Stimulated activated CD4-positive, alpha-beta T cell treated with anti-CD3 and anti-CD28 coated beads, Interleukin-1b, Interleukin-23, amount 100 ng/mL, for 1 hour (primary cell): ENCODE measurements at places on chromosomes 3 and 15.
A peak's percentile ranks its signal among the peaks of the same experiment; 100 is the strongest.

DNA sequence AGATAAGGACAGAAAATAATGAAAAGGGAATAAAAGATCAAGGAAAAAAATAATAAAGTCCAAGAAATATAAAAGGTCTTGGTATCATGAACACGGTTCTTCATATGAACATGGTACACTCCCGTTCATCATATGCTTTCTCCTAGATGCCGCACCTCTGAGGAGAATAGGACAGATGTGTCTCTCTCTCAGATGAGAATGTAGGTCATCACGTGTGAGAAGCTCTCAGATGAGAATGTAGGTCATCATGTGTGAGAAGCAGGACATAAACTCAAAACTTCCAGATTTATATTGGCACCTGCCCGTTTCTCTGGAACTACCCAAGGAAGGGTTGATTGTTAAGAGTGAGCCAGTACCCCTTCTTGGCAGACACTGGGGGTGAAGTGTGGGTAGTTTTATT lies 29.9 kb upstream of the IQCF6 start:
- no peak for DNase-seq

DNA sequence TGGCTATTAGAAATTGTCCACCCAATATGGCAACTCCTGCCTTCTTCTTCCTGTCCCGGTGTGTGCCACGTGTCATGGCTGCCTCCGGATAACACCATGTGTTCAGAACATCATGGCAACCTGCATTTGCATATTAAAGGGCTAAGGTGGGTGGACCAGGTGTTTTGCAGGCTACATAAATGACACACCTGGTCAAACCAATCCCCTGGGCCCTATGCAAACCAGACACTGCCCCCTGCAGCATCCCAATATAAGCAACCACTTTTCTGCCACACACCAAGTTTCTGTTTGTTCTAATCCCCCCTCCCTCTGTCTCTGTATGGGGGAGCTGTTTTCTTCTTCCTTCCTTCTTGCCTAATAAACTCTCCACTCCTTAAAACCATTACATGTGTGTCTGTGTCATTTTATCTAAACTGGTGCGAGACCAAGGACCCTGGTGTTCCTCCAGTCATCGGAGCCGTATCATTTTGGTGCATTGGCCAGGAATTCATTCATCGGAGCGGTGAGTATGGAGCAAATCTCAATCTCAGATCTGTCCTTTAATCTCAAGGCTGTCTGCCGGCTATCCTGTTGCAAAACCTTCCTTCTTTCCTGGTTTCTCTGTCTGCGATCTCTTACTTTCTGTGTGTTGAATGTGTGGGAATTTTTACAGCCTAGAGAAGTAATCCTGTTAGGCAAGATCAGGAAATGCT lies 44.5 kb downstream of the NCEH1 start:
- DNase-seq = no peak

DNA sequence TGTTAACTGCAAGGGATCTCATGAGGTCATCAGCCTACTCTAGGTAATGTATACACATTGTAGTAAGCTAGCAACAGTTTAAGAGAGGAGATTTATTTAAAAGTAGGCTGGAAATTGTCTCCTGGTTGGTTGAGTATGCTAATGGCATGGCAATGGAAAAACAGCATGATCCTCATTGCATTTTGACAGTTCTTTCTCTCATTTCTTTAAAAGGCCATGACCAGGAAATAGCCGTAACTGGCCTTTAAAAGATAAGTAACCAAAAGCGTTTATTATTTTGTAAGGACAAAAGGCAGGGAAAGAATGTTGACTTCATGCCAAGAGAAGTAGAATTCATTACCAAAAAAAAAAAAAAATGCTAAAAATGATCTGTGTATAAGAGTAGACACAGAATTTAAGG lies 310.3 kb downstream of the FGF12 start:
- no peak for DNase-seq

DNA sequence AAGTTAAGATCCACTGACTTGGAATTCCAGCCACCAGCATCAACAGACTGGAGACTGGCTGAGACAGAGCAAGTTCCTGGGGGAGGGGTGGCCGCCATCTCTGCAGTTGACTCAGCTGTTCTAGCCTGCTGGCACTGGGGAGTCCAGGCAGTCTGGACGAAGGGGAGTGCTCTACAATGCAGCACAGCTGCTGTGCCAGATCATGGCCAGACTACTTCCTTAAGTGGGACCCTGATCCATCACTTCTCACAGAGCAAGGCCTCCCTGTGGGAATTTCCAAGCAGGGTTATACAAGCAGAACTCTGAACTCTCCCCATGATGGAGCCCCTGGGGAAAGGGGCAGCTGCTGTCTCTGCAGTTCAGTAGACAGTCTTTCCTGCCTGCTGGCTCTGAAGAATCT lies 35.2 kb downstream of the PYGO1 start:
- DNase-seq = no peak

GRCh38 chr3:126212620-126213378 lies 32.4 kb upstream of the ALDH1L1 start:
- DNase-seq = no peak

GRCh38 chr3:108420926-108421325 lies 89.5 kb downstream of the MYH15 start:
- no peak for DNase-seq

GRCh38 chr3:162670181-162670580 lies 1173.6 kb downstream of the OTOL1 start:
- no peak for DNase-seq

- no peak for DNase-seq
Observed at GRCh38 chr15:23869396-23869795, 182.3 kb upstream of the NDN start.

DNA sequence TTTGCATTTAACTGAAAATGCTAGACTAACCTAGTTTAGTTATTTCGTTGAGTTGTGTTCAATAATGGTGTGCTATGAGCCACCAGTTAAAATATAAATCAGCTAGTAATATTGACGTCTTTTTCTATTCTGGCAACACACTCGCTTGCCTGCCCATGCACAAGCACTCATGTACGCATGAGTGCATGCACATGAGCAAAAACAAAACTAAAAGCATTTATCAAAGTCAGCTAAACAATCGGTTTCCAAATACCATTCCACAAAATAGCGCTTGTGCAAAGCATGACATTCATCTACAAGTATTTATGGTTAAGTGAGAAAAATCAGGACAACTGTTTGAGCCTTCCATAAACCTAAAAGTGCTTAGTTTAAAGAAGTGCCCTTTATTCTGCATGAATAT lies 13.1 kb upstream of the SAMMSON start:
- DNase-seq = no peak

- no peak for DNase-seq
Observed at GRCh38 chr15:36178303-36178633, 401.2 kb upstream of the CDIN1 start.

- no peak for DNase-seq
Observed at GRCh38 chr3:158970006-158970405, 168.2 kb downstream of the MFSD1 start.

DNA sequence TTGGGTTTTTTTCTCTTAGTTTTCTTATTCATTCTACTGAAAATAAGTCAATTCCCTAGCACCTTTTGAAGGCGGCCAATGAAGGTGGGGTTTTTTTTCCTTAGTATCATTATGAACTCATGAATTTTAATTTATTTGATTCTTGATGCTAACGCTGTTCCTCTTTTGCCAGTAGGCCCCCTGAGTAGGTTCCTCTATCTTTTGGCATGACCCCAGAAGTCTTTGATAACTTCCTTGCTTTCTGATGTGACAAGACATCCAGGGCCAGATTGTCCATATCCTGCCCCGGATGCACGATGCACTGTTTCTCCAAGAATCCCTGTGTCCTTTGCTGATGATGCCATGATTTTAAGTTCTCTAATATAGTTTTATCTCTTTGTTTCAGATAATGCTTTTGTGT lies 20.6 kb downstream of the LRRK1 start:
- DNase-seq = no peak

GRCh38 chr3:126679318-126679751 lies 24.4 kb upstream of the TXNRD3 start:
- DNase-seq = peak; percentile 45

GRCh38 chr3:143538577-143538981 lies 309.7 kb downstream of the SLC9A9 start:
- DNase-seq = no peak

- no peak for DNase-seq
Observed at GRCh38 chr3:26099692-26100091, 309.8 kb downstream of the OXSM start.

- DNase-seq = no peak
Observed at GRCh38 chr3:81170298-81170697, 591.1 kb downstream of the GBE1 start.

- no peak for DNase-seq
Observed at GRCh38 chr3:177746337-177746933, 549.2 kb upstream of the TBL1XR1 start.

DNA sequence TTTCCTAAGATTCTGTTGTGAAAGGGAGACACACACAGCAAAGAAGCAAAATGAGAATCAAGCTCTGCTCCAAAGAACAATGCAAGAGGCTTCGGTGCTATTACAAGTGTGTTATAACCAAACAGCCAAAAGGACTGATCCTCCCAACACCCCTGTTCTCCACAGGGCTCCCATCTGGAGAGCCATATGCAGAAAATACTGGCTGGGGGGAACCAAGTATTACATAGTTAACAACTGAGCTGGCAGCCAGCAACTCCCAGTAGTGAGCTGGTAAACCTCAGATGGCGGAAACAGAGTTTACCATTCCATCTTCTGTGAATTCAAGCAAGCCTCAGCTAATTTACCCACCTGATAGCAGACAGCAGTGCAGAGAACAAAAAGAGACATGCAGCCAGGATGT lies 156.4 kb downstream of the NTRK3 start:
- no peak for DNase-seq

DNA sequence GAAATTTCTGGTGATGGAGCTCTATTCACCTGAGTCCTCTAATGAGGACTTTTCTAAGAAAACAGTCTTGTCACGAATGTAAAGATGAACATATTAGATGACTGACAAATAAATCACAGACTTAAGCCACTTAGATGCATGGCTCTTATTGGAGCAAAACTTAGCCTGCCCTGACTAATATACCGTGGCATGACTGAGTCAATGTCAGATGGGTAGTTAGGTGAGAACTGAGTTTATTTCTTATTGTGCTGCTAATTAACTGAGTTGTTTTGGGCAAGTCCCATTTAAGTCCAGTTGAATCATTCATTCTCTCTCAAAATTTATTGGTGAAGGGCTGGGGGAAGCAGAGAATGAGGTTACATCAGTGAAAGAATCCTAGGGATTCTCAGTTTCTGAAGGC lies 459.8 kb downstream of the MCTP2 start:
- no peak for DNase-seq

DNA sequence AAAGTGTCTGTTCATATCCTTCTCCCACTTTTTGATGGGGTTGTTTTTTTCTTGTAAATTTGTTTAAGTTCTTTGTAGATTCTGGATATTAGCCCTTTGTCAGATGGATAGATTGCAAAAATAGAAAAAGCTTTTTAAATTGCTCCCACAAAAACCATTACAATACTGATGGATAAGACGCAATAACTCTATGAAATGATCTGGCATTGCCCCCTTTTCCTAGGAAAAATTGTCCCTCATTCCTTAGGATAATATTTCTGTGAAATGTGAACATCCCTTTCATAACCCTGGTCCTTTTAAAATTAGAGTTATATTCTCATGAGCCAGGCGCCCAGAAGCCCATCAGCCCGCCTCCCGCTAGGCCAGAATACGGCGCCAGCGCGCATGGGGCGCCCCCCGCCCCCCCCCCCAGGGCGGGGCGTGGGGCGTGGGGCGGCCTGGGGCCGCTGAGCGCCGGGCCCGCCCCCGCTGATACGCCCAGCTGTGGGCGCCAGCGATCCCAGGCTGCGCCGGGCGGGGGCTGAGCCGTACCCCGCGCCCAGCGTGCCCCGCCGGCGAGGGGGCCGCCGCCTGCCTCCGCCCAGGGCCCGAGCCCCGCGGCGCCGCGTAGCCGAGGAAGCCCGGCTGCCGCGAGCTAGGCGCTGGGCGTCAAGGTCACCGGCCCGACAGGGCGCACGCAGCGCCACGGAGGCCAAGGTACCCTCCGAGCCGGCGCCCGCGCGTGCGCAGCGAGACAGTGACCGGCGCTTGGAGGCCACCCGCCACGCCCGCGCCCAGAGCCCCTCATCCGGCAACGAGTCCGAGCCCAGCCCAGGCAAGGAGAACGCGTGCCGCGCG lies 11.1 kb upstream of the ROPN1B start:
- DNase-seq = no peak

DNA sequence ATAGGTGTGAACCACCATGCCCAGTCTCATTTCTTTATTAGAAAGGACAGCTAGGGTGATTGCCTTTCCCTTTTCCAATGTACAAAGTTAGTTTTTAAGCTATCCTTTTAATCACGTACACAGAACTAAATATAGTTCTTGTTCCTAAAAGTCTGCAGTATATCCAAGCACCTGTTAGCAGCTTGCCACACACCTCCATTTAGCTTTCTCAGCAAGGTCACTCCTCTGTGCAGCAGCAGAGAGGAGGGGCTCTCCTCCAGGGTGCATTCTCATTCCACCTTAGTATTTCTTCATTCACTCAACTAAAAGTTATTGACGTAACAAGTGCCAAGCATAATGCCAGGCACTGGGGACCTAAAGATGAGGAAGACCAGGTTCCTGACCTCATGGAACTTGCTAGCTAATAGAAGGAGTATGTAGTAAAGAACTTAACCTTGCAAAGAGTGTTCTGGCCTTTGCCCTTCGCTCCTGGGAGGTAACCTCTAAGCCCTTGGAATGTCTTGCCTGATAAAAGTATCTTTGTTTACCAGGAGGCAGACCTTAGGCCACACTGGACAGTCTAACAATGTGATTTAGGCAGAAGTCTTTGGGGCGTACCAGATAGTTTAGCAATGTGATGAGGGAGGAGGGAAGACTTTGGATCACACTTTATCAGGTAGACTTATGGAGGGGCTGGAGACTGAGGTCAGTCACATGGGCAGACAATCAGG lies 12.7 kb upstream of the PTPN9 start:
- no peak for DNase-seq

DNA sequence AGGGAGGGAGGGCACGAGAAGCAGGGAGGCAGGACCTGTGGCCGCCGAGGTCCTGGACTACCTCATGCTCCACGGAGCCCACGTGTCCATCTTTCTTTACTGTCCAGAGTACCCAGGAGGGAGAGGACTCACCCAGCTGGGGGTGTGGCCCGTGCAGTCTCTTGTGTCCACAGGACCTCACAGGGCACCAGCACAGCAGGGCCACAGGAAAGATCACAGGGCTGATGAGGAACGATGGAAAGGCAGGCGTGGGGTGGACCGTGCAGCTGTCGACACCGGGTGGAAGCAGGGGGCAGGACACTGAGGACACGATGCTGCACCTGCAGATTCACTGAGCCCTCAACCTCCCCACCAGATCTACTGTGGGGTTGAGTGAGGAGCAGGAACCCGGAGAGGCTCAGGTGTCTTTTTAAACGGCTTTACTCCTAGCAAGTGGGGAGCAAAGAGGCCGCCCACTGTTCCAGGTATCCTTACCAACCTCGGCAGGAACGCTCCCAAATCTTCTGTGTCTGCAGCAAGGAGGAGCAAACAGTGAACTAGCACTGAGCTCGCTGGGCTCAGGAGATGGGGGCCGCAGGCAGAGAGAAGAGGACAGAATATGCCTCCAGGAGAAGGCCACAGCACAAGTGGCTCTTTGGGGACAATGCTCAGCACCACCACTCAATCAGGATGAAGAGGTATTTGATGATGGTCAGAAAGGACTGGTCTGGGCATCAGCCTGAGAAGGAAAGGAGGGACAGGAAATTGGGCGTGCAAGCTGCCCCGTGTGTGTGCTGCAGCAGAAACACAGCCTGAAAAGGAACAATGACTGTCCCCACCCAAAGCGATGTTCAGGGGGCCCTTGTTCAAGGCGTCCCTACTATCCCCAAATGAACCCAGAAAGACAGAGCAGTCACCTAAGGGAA lies 198.8 kb downstream of the XXYLT1 start:
- no peak for DNase-seq
